ENCODE measurements at places on chromosomes 13 and 19.

DNA sequence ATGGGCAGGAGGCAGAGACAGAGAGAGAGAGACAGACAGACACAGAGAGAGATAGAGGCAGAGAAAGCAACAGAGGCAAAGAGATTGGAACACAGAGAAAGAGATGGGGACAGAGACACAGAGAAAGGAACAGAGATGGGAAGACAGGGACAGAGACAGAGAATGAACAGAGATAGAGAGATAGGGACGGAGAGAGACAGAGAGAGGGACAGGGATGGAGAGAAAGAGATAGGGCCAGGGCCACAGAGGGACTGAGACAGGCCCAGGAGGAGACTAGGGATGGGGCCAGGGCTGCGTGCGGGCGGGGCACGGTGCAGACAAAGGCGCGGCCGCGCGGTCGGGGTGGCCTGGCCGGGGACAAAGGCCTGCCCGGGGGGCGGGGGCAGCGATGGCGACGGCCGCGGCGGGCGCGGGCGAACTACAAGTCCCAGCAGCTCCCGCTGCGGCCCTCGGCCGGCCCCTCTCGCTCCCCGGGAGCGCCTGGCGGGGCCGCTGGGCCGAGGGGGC is at the start of gene ZNF358:
ZNF358 (plus strand) TSS at position 459 of the 507 bp plus-strand sequence. CDS start 3,140 bp downstream, outside the sequence.
- peak; percentile 94 for DNase-seq

DNA sequence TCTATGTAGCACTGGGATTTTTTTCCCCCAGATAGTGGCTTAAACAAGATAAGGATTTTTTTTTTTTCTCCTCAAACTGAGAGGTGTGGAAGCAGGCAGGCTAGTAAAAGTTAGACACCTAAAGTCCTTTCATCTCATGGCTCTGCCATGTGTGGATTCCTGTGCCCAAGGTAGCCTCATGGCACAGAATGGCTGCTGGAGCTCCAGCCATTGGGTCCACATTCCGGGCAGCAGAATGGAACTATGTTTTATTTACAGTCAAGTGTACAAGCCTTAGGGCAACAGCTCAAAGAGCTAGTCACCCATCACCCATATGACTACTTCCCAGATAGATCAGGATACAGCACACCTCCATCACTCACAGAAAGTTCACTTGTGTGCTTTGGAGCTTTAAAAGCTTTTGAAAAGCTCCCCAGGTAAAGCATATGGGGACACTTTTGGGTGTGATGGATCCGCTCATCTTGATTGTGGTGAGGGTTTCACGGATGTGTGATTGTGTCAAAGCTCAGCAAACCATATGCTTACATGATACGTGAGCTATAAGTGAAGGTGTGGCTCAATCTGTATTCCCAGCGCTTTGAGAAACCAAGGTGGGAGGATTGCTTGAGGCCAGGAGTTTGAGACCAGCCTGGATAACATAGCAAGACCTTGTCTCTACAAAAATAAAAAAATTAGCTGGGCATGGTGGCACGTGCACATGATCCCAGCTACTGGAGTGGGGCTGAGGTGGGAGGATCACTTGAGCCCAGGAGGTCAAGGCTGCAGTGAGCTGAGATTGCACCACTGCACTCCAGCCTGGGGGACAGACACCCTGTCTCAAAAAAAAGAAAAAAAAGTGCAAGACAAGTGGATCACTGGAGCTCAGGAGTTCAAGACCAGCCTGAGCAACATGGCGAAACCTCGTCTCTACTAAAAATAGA is 18.1 kb downstream of the PGLS start:
- no peak for DNase-seq

DNA sequence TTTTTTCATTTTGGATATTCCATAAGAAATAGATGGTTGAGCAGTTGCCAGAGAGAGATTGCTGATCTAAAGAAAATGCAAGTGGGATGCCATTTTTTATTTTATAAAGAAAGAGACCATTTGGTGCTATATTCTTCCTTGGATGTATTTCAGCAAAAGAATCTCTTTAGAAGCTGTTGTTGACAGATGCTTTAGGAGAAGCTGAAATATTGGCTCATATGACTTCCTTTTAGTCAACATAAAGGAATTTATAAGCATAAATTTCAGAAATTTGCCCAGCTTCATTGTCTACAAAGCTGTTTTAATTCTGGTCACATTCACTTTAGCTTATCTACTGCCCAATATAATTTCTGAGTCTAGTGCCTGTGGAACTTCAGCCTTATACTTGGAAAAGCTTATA is 36.9 kb downstream of the POLR1D start:
- DNase-seq: no peak

- DNase-seq: no peak
Observed at GRCh38 chr13:67574320-67575233, 344.4 kb upstream of the PCDH9 start.

DNA sequence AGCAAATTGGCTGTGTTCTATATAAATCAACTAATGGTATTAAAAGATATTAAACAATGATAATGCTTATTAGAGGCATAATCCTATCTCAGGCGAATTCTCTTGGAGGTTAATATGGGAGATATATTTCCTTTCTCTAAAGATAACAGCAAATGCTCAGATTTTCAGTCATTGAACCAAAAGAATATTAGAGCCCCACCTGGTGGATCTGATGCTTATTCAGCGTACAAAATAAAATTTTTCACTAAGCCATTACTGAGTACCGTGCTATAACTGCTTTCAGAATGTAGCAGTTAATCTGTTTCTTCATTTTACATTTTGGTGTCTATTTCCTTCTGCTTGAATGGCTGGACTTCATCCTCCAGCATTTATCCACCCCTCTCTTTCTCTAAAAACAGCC is 143.3 kb upstream of the IPO5 start:
- DNase-seq: peak; percentile 34

GRCh38 chr13:76759877-76760276 is 126.3 kb downstream of the KCTD12 start:
- DNase-seq: no peak

DNA sequence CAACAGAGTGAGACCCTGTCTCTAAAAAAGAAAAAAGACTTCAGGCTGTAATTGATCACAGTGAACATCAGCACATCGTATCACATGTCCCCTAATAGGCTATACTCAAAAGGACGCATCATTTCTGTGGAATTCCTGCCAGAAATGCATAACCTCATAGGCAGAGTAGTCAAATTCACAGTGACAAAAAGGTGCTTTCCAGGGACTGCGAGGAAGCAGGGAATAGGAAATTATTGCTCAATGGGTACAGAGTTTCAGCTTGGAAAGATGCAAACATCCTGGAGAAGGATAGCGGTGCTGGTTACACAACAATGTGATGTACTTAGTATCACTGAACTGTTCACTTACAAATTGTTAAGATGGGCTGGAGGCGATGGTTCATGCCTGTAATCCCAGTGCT is 41.1 kb upstream of the MRI1 start:
- DNase-seq: no peak

DNA sequence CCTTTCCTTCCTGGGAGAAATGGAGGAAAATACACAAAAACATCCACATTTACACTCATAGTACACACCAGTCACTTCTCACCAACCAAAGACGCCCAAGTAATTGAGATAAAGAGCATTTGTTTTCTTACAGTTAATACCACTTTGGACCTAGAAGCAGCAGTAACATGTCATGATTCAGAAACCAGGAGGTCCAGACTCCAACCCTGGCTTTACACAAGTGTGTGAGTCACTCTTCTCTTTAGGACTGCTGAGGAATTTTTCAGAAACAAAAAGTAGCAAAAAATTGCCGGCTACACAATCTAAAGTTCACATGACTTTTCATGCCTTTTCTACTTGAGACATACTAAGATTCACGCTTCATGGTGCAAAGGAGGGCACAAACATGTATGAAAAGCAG is 42.1 kb downstream of the TUBGCP3 start:
- no peak for DNase-seq

- no peak for DNase-seq
Observed at GRCh38 chr13:76741624-76742023, 144.6 kb downstream of the KCTD12 start.

DNA sequence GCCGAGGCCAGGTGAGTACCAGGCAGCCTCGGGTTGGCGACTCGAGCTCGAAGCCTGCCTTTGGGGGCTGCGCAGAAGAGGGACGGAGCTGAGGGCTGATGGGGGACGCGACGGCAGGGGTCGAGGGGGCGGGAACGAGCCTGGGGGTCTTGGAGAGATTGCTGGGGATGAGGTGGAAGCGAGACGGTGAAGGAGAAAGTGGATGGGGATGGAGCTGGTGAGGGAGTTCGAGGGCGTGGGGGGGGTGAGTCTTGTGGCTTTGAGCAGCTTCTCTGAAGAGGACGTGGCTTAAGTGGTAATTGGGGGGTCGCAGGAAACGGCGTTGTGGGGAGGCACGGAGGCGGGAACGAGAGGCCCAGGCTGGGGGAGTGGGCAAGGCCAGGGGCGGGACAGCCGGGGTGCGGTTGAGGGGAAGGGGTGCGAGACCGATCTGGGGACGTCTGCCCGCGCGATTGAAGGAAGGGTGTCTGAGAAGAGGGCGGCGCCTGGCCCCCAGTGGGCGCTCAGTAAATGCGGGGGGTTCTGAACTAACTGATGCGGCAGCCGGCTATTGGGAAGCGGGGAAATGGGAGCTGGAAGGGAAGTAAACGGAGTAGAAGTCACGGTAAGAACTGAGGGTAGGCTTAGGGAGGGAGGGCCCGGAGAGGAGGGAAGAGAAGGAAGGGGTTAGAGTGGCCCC is 426 bp downstream of the MYO9B start:
- DNase-seq: no peak

- no peak for DNase-seq
Observed at GRCh38 chr19:6226012-6226411, 53.8 kb downstream of the MLLT1 start.

DNA sequence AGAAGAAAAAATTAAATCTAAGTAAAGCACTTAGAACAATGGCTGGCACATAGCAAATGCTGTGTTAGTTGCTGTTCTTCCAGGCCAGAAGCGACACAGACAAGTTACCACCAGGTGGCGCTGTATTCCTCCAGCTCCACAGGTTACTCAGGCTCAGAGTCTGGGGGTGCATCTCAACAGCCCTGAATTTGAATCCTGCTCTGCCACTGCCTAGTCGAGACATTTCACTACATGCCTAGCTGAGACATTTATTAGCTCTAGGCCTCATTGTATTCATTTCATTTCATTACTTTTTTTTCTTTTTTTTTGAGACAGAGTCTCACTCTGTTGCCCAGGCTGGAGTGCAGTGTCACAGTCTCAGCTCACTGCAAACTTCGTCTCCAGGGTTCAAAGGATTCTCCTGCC is 16.4 kb upstream of the CYP2B6 start:
- DNase-seq: peak; percentile 81

- no peak for DNase-seq
Observed at GRCh38 chr19:16588824-16589577, 16.8 kb upstream of the SLC35E1 start.

GRCh38 chr19:1286487-1287353 is 1.0 kb downstream of the EFNA2 start:
- no peak for DNase-seq

DNA sequence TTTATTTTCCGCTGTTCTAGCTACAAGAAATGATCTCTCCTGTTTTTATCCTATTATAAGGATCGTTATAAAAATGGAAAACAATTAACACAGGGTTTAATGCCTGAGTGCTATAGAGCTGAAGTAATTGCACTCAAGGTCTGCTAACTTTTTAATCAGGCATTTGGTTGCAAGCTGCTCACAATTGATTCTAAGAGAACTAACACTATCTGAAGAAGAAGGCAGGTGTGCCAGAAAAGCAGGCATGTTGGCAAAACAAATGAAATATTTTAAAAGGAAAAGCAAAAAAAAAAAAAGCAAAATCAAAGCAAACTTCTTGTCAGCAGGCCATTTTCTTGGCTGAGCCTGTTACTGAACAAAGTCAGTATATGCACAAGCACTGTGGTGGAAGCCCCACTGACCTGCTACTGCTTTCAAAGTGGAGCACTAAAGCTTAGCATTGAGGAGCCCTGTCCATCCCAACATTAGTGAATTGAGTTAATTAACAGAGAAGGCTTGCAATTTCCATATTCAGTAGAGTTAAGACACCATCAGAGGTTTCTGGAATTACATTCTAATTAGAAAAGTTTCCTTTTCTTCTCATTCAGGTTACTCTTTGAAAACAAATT is 574.2 kb downstream of the PCDH9 start:
- DNase-seq: no peak

GRCh38 chr19:11387162-11388034 is 3.3 kb upstream of the EPOR start:
- no peak for DNase-seq

DNA sequence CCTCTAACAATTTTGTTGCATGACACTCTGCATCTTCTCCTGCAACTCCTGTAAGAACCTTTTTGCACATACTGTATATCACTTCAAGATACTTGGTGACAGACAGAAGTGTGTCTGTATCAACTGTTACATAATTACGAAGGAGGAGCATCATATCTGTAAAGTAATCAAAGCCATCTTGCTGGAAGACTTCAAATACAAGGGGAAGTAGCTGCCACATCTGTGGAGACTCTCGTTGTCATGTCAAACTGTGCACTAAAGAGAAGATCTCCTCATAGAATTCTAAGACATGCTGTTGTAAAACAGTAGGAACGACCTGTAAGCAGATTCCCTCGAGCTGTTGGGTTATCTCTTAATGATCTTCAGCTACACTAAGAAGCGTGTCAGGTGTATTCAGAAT is 38.0 kb upstream of the SPATA13 start:
- no peak for DNase-seq

- DNase-seq: no peak
Observed at GRCh38 chr13:74406420-74406819, 272.2 kb upstream of the KLF12 start.

DNA sequence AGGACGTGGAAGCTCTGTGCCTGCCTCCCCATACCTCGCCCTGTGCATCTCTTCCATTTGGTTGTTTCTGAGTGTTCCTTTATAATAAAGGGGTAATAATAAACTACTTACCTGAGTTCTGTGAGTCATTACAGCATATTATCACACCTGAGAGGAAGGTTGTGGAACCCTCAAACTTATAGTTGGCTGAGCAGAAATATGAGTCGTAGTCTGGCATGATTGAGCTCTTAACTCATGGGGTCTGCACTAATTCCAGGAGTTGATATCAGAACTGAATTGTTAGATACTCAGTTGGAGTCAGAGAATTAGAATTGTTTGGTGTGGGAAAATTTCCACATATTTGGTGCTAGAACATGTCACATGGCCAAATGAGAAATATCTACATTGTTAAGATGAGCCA is 52.4 kb upstream of the HTR2A start:
- DNase-seq: no peak

GRCh38 chr13:106361621-106362020 is 173.8 kb downstream of the EFNB2 start:
- no peak for DNase-seq

GRCh38 chr19:40778706-40779284 is 748 bp downstream of the RAB4B start:
- DNase-seq: no peak

GRCh38 chr19:8017808-8018207 is 12.4 kb upstream of the ELAVL1 start:
- peak; percentile 77 for DNase-seq

- DNase-seq: no peak
Observed at GRCh38 chr13:86757236-86757978, 913.8 kb upstream of the SLITRK5 start.
